ENCODE measurements at places on chromosomes 4 and X.

- DNase-seq, result no peak
These were observed 28.2 kb downstream of the IRF2 start for GRCh38 chr4:184446132-184446658.

GRCh38 chr4:129747756-129748155 lies 651.8 kb downstream of the C4orf33 start:
- no peak for DNase-seq

GRCh38 chr4:106473515-106473914 lies 104.9 kb upstream of the GIMD1 start:
- no peak for DNase-seq

GRCh38 chr4:127370604-127371003 lies 262.2 kb upstream of the INTU start:
- no peak for DNase-seq

GRCh38 chrX:115564243-115564642 lies 3.3 kb downstream of the PLS3 start:
- no peak for DNase-seq

DNA sequence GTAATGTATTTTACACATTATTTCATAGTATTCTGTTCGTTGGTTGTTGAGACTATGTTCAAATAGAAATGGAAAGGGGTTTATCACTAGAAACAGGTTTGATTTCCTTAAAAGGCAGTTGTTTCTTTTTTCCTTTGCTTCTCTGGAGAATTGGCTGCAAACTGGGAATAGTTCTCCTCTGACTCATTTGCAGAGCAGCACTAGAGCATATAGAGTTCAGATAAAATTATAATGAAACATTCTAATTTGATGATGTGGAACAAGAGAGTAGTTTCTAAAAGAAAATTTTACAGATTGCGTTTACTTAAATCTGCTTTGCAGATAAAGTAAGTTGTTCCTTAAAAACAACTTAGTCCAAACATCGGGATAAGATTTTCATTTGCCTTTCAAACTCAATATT lies 29.7 kb downstream of the SYNPO2 start:
- no peak for DNase-seq

GRCh38 chrX:134172588-134173259 lies 64.3 kb upstream of the CCDC160 start:
- DNase-seq, result peak; percentile 63

DNA sequence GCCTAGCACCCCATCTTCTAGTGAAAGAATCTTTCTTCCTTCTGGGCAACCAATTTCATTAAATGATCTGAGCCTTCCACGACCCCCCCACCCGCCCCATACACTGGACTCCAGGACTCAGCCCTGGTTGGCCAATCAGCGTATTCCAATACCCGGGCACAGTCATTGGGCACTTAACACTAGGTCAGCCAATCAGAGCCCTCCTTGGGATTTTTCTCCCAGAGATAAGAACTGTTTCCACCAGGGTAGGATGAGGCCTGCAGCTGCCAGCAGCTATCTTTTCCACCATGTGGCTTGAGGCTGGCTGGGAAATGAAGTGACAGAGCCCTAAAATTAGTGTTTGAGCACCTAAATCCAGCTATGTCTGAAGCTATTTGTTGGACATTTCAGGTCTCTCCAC lies 418.8 kb downstream of the BCOR start:
- no peak for DNase-seq

DNA sequence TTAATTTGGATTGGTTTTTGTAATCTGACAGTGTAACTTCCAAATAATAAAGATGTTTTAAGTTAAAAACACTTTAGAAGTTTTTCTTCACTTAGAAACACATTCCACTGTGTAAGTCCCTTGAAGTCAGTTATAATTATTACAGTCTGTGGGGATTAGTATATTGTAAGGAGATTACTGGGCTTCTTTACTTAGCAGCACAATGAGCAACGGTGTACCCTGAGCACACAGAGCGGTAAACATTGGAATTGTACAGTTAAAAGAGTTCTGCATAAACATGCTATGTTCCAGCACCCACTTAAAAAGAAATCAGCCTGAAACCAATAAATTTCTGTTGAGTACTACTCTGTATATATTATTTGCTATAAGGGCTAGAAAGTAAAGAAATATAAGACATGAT lies 44.3 kb downstream of the CCSER1 start:
- no peak for DNase-seq

DNA sequence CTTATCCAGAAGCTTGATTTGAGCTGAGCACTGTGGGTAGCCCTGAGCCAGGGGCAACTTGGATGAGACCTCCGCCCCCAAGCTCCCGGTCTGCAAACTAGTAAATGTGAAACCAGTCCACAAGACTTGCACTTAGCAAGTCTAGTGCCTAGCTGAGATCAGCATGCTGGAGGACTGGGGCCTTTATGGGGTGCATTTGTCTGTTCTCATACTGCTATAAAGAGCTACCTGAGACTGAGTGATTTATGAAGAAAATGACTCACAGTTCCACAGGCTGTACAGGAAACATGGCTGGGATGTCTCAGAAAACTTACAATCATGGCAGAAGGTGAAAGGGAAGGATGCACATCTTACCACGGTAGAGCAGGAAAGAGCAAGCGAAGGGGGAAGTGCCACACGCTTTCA lies 42.1 kb upstream of the HOPX start:
- no peak for DNase-seq

DNA sequence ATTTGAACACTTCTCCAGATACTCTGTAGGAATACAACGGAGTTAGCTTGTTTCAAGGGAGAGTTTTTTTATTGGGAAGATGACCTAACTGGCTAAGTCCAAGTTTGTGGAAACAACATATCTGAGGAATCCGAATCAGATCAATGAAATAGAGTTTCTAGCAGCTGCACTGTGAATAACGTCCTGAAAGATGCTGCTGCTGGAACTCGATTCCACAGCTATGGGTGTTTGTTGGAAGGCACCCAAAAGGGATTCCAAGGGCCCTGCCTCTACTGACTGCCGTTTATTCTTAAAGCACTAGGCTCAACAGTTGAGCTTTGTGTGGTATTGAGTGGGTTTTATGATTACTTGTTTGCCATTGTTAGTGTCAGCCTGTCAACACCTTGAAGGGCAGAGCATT lies 6.6 kb upstream of the GBA3 start:
- DNase-seq, result no peak

All from endodermal cell (in vitro differentiated cells).